ENCODE measurements at places on chromosomes 3 and 15.

- DNase-seq = no peak
Observed at GRCh38 chr3:113423699-113424098, 17.6 kb downstream of the CFAP44 start.

GRCh38 chr3:10706156-10706739 is 109.8 kb upstream of the SLC6A11 start:
- no peak for DNase-seq

DNA sequence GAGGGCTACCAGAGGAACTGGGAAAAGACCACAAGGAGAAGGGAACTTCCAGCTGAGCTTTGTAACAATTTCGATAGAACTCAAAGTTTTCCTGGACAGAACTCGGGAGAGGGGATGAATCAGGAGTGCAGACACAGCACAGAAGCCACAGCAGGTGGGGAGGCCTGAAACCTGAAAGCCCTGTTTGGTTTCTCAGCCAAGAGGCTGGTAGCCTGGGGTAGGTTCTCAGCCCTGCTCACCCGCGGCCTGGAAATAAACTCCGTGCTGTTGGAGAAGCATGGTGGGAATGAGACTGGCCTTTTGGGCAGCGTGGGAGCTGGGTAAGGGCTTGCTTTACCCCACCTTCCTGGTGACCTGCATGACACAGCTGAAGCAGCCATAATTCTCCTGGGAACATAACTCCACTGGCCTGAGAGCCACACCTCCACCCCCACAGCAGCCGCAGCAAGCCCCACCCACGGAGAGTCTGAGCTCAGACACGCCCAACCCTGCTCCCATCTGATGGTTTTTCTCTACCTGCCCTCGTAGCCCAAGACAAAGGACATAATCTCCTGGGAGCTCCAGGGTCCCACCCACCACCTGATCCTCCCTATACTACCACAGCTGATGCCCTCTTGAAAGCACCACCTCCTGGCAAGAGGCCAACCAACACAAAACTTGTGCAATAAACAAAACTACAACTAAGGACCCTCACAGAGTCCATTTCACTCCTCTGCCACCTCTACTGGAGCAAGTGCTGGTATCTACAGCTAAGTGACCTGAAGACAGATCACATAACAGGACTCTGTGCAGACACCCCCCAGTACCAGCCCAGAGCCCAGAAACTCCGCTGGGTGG is 52.5 kb upstream of the CHRM5 start:
- no peak for DNase-seq

- DNase-seq = no peak
Observed at GRCh38 chr3:157477441-157477840, 25.8 kb downstream of the VEPH1 start.

DNA sequence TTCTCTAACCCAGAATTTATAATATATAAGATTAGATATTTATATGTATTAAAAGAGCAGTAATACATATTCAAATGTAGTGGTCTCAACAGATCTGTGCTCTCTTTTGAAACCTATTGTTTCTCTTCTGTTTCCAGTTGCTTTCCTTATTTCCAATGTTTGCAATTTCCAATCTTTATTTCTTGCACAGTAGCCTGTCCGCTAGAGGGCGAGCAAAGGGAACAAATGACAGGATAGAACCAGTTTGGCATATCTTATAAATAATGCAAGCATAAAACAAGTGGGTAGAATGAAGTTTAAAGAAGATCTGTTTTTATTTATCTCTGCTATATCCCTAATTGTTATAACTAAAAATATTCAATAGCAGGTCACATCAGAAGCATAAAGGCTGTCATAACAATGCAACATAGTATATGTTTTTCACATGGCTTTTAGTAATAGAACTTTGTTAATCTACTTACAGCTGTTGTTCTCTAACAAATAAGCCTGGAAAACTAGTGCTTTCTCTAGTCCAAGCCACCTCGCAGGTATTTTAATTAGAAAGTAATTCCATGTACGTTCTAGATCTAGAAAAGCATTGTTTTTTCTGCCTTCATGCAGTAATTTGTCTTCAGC is 15.1 kb upstream of the TCAIM start:
- DNase-seq = no peak

DNA sequence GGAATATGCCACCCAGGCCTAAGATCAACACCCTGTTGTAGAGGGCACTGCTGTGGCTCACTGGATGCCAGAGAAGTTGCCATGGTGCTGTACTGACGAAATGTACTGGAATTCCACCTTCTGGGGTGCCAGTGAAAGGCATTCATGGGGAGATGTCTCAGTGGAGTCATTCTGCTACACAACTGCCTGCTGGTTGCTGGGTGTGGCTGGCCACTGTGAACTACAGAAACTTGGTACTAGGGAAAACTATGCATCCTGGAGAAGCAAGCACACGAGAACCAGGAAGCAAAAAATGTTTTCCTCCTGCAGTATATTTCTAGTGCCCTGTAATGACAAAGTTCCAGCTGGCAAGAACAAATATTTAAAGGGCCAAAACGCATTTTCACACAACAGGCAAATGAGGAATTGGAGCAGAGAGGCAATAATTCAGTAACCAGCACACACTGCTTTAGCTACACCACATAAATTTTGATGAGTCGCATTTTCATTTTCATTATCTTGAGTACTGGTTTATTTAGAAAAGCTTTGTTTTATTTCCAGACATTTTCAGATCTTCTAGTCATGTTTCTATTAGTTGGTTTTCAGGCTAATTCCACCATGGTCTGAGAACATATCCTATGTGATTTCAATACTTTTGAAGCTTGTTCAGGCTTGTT is 18.3 kb upstream of the RFX7 start:
- DNase-seq = no peak

Data from GOT3 (cell line).